ENCODE measurements at places on chromosomes 16 and 17. TPM values are rescaled to one million over a fixed set of nuclear protein-coding genes. Genes with fewer than 3 reads are reported as not detected.

DNA sequence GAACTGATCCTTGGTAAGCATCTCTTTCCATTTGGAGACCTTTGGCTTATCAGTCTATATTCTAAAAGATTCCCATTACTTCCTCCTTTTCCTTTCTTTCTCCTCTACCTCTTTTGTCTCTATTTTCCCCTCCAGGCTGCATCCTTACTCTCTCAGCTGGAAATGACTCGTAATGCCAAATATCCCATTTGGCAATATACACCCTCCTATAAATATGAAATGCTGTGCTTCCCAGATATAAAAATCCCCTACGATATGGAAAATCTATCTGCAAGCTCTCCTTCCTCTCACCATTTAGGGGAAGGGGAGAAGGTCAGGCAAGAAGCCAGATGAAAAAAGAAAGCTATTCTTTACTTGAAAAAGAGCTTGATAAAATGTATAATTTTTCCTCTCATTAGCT is 39.9 kb downstream of the XPO6 start:
- H3K27ac ChIP-seq = no peak overlapping the region
- no peak for DNase-seq
- H3K4me3 ChIP-seq = no peak overlapping the region
- H3K4me1 ChIP-seq = no peaks in the 10 kb centered on the region
- H3K27me3 ChIP-seq = no peaks in the 10 kb centered on the region

NME3 gene
- 106 TPM for total RNA-seq

DNA sequence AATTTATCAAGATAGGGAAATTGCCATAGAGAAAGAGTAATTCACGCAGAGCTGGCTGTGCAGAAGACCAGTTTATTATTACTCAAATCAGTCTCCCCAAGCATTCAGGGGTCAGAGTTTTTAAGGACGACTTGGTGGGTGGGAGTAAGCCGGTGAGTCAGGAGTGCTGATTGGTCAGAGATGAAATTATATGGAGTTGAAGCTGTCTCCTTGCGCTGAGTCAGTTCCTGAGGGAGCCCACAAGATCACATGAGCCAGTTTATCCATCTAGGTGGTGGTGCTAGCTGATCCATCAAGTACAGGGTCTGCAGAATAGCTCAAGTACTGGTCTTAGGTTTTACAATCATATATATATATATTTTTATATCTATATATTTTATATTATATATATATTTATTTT is 6.0 kb upstream of the AQP8 start:
- H3K27ac ChIP-seq = no peak overlapping the region
- peaks cover 3% of the 10 kb centered on the region for H3K27me3 ChIP-seq
- H3K4me3 ChIP-seq = no peak overlapping the region
- no peak for DNase-seq

DNA sequence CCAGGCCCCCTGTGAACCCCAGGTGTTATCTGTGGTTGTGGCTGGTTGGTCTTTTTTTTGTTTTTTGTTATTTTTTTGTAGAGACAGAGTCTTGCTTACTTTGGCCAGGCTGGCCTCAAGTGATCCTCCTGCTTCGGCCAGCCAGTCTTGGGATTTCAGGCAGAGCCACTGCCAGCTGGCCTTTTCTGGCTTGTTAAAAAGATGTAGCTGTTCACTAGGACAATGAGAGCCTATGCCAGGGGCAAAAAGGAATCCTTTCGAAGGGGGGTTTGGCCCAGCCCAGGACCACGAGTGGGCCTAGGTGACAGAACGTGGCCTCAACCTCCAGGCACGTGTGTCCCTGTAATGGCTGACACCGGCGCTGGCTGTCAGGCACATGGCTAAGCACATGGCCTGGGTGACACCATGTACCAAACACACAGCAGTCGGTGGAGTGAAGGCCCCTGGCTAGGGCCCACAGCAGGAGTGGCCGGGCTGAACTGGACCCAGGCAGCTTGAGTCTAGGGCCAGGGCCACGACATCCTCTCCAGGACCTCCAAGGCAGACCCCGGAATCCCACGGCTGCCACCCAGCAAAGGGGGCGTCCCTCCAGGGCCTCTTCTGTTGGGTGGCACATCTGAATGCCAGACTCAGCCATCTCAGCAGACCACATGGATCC is 6.9 kb upstream of the SLC38A8 start:
- no peaks in the 10 kb centered on the region for H3K27me3 ChIP-seq
- H3K36me3 ChIP-seq = peaks cover 22% of the 10 kb centered on the region

- no peak for DNase-seq
- peaks cover 3% of the 10 kb centered on the region for H3K4me1 ChIP-seq
- no peak overlapping the region for H3K4me3 ChIP-seq
Observed at GRCh38 chr16:19936441-19936840, 51.8 kb upstream of the GPRC5B start.

All from WTC11 (cell line).